ENCODE measurements at places on chromosomes 3 and 15.
A peak's percentile ranks its signal among the peaks of the same experiment; 100 is the strongest.

DNA sequence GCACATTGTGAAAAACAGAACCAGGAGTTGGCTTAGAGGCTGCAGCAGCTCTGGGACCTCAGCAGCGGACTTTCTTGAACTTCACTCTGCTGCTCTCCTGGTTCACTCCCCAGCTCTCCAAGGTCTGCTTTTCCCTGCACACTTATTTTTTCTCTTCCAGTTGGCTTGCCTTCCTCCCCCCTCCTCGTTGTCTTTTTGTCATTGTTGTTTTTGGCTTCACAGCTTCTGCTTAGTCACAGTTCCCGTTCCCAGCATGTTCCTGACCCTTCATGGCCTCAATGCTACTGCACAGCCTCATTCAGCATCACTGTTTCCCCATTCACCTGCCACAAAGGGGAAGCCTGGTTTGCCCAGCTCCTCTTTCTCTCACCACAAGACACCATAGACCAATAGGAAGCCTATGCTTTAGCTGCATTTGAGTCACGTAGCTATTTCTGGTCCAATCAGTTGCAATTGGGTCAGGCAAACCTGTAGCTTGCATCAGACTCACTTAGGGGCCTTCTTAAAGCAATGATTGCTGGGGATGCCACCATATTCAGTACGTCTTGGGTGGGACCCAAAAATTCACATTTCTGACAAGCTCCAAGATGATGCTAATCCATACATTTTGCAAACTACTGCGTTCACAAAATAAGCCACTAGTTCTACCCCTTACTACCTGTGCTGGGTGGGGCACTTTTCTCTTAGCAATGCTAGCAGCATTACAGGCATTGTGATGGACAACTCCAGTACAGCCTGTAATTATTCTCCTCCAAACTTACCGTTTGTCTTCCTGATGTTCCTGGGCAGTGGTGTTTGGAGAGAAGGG lies 7.8 kb upstream of the SUMF1 start:
- peak; percentile 47 for DNase-seq

- no peak for DNase-seq
These were observed 27.6 kb upstream of the VILL start for GRCh38 chr3:37963016-37963415.

DNA sequence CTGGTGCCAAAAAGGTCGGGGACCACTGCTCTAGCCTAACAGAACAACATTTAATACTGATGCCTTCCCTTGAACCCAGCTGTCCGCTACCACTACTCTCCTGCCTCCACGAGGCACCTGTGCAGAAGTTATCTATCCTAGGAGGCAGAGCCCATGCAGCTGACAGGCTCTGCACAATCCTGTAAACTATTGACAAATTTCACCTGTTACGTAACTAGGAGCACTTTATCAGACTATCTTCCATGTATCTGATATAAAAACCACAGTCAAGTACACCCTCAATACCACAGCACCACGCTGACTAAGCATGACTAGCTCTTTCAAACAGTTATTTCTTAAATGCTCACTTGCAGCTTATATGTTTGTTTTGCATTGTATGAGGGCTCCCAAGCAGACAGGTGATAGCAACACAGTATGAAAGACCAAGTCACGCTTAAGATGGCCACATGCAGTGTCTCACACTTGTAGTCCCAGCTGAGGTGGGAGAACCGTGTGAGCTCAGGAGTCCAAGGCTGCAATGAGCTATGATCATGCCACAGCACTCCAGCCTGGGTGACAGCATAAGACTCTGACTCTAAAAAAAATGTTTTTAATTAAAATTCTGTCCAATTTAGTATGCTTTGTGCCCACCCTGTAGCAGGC lies 4.5 kb upstream of the IL17RC start:
- no peak for DNase-seq

GRCh38 chr3:57012847-57013246 lies 47.6 kb upstream of the SPATA12 start:
- no peak for DNase-seq

- peak; percentile 48 for DNase-seq
These were observed 7.2 kb downstream of the EOMES start for GRCh38 chr3:27714692-27715453.

DNA sequence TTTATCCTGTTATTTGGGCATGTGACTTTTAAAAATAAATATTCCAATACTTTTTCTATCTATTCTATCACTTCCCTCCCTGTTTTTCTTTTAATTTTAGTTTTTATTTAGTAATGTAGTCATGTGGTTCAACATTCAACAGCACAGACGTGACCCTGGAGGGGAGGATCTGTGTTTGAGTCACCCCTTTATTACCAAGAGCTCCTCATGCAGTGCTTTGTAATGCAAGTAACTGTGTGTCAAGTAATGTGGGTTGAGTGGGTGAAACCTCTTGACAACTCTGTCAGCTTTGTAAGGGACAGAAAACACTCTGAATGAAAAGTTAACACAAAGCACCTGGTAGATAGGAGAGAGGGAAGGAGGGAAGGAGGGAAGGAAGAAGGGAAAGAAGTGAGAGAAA lies 89.7 kb upstream of the FGF12 start:
- no peak for DNase-seq

GRCh38 chr3:10683106-10683505 lies 132.9 kb upstream of the SLC6A11 start:
- no peak for DNase-seq

DNA sequence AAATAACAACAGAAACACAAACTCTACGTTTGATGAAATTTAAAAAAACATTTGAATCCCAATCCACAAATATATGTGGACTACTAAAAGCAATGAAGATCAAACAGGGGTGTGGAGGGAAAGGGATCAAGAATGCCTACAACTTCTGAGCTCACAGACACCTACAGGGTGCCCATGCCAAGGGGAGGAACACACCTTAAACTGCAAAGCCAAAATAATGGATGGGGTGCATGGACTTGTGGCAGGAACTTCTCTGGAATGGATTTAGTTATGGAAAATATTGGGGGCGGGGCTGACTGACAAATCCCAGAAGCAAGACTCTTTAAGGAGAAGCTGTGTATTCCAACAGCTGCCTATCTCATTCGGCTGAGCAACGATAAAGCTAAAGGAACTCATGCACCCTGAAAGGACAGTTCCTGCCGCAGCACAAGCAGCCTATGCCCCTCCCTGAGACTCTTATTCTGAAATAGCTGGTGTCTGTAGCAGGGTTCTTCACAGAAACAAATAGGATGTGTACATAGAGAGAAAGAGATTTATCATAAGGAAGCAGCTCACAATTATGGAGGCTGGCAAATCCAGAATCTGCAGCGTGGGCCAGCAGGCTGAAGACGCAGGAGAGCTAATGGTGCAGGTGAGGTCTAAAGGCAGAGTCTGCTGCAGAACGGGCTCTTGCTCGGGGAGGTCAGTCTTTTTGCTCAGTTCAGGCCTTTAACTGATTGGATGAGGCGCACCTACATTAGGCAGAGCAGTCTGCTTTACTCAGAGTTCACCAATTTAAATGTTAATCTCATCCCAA lies 24.5 kb upstream of the PLA2G4D start:
- no peak for DNase-seq

- DNase-seq: no peak
These were observed 1.9 kb downstream of the COL8A1 start for GRCh38 chr3:99640214-99640851.

- peak; percentile 95 for DNase-seq
These were observed at the start of gene THPO for GRCh38 chr3:184377882-184378445. TSS of gene THPO (minus strand) at chr3:184378207. CDS start at chr3:184376259, 1,948 bp downstream.

DNA sequence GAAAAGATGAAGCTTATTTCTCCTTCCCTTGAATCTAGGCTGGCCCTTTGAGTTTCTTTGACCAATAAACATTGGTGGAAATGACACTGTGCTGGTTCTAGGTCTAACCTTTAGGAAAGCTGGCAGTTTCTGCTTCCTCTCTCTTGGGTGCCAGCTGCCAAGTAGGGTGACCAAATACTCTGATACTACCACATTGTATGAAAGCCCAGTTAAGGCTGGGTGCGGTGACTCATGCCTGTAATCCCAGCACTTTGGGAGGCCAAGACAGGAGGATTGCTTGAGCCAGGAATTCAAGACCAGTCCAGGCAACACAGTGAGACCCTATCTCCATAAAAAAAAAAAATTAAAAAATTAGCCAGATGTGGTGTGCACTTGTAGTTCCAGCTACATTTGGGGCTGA lies 320.7 kb downstream of the ZNF621 start:
- no peak for DNase-seq

GRCh38 chr3:171556148-171556547 lies 95.9 kb upstream of the TNIK start:
- no peak for DNase-seq

- DNase-seq: no peak
These were observed 359.1 kb upstream of the IL12A start for GRCh38 chr3:159629329-159630084.

GRCh38 chr15:68379759-68380290 lies 52.1 kb downstream of the ITGA11 start:
- DNase-seq: no peak

GRCh38 chr3:64627471-64628321 lies 60.1 kb downstream of the ADAMTS9 start:
- no peak for DNase-seq

DNA sequence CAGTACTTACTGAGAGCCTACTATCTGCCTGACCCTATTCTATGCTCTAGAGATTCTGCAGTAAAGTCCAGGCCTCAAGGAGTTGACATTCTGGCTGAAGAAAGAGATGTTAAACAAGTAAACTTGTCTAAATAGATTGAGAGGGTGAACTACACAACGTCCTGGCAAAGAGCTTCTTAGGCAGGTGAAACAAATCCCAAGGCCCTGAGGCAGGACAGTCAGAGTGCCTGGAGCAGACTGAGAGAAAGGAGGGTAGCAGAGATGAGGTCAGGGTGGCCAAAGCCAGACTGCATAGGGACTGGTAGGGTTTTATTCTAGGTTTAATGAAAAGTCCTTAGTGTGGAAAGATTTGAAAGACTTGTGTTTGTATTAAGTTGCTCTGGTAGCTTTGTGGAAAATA lies 84.5 kb upstream of the ATP11B start:
- DNase-seq: no peak

DNA sequence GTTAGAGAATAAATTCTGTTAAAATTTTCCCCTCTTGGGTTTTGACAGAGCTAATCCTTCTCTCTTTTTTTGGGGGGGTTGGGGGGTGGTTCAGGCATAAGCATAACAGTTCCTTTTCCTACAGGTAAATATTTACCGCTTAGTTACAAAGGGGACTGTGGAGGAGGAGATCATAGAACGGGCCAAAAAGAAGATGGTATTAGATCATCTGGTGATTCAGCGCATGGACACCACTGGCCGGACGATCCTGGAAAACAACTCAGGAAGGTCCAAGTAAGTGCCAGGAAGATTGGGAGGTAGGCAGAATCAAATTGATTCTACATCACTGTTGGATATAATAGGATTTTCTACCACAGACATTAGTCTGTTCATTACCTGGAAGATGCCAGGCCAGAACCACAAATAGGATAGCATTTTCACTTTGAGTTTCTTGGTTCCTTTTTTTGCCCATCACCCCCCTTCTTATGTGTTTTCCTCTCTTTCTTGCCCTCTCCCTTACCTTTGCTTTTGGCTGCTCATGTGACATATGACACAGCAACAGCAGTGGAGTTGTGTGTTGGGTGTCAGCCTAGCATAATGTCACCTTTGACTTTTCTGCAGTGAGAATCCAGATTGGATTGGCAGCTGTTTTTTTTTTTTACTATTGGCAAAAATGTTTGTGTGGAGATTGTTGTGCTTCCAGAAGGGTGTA lies 79.0 kb downstream of the CHD2 start:
- no peak for DNase-seq

DNA sequence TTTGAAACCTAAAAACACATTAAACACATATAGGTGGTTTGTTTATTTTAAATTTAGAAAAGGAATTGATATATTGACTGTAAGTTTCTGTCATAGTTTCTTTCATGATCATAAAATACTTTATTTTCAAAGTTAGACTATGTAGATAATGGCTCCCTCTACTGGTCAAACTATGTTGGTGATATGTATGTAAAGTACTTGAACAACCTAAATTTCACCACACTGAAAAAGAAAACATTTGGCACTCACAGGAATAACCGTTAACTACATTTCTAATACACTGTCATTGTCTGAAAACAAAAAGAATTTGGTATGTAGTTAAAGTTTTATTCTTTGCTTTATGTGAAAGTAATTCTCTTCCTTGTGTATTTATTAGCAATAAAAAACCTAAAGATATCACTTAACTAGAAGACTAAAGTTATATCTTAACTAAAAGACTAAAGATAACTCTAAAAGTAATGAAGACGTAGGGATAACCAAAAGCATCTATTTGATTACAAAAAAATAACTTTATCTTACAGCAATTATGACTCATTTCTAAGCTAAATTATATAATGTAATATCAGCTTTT lies 427.5 kb downstream of the VGLL3 start:
- peak; percentile 80 for DNase-seq

DNA sequence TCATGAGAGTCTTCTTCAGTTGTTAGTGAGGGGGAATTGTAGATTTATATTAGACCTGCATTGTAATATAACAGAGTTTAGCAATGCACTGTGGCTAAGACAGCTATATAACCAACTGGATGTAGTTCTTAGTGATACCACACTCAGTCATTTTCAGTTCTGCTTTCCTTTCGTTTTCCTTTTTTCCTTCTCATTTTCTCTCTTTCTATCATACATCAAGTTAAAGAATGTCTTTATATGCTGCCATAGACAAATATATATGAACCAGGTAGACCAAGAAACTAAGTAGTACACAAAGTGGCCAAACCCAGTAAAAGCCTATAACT lies 43.7 kb upstream of the CD47 start:
- DNase-seq: no peak

GRCh38 chr15:98501192-98501591 lies 147.1 kb upstream of the IGF1R start:
- DNase-seq: no peak

Data from Karpas-422 (cell line).